ENCODE measurements at places on chromosomes 5 and 9.

DNA sequence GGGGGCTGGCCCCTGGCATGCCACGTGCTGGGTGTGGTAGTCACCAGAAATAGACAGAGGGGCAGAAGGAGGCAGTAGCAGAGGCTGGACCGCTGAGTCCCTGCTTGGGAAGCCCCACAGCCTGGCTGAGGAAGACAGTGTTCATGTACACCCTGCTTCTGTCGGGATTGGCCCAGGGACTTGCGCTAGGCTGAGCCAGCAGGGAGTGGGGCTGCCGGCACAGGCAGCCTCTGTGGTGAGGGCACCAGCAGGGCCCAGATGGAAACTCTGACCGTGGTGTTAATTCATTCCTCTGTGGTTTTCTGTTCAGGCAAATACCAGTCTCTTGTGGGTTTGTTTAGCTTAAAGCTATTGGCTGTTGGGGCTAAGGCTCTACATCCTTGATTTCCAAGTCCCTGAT is 108.6 kb upstream of the RAD23B start:
- DNase-seq, result no peak

GRCh38 chr9:107261106-107261505 is 22.0 kb upstream of the RAD23B start:
- DNase-seq, result no peak

GRCh38 chr9:120876842-120877240 is at the start of gene PHF19:
Gene PHF19, minus strand, starts transcription at chr9:120877188. Its CDS starts 2,447 bp downstream, at chr9:120874741.
- DNase-seq, result no peak

DNA sequence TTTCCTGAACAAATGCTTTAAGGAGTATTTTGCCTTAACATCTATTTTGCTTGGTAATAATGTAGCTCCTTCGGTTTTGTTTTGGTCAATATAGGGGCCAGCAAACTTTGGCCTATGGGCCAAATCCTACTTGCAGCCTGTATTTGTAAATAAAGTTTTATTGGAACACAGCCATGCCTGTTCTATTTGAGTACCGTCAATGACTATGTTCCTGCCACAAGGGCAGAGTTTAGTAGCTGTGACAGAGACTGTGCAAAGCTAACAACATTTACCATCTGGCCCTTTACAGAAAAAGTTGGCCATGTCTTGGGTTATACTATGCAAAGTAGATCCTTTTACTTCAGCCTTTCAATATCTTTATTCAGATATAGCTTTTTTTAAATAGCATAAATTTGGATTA is 113.4 kb downstream of the NR3C1 start:
- DNase-seq, result no peak

DNA sequence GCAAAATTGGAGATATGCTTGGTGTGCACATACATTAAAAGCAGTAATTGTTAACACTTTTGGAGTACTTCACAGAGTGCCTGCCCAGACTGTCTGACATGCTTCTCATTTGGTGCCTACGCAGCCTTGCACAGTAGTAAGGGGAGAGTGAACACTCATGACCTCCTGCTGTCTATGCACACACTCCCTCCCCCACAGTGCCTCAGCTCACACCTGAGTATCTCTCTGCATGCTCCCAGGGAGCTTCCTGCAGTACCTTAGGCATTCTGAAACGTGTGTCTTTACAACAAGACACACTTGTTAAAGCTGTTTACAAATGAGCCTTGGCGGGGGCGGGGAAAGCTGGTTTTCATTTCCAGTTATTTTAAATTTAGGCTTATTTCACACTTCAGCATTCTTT is 18.0 kb downstream of the MAP3K1 start:
- no peak for DNase-seq

DNA sequence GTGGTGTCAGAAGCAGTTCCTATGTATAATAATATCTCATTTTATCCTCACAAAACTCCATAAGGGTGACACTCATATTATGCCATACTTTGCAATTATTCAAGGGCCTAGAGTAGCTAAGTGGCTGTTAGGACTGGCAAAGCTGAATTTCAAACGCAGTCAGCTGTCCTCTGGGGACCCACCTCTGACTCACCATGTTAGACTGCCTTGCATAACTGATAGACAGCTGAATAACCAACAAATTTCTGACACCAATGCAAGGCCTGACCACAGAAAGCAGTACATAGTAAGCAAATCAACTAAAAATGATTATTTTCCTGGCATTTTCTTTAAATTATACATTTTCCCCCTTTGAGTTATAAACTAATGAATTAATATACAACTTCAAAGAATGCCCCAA is 251.6 kb upstream of the PTGER4 start:
- no peak for DNase-seq

GRCh38 chr5:115325296-115325959 is 29.0 kb upstream of the CCDC112 start:
- DNase-seq, result no peak

GRCh38 chr9:13915591-13916301 is 398.2 kb downstream of the NFIB start:
- DNase-seq, result no peak

GRCh38 chr5:164394686-164395194 is 889.3 kb downstream of the MAT2B start:
- no peak for DNase-seq
